GM04503 (cell line): ENCODE measurements at places on chromosomes 2 and 18.

DNA sequence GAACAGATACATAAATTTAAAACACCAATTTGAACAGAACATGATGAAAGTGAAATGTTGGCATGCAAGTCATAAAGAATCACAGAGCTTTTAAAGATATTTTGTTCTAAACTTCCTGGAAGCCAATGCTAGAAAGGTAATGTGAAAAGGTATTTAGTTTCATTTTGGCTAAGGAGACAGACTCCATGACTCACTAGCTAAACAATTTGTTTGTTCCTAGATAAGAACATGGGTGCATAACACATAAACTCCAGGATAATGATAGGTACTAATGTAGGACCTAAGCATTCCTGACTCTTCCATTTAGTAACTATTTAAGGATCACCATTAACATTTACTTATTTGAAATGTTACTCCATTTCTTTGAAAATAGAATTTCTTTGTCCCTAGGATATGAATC is 292.5 kb upstream of the CNTNAP5 start:
- no peak for DNase-seq

DNA sequence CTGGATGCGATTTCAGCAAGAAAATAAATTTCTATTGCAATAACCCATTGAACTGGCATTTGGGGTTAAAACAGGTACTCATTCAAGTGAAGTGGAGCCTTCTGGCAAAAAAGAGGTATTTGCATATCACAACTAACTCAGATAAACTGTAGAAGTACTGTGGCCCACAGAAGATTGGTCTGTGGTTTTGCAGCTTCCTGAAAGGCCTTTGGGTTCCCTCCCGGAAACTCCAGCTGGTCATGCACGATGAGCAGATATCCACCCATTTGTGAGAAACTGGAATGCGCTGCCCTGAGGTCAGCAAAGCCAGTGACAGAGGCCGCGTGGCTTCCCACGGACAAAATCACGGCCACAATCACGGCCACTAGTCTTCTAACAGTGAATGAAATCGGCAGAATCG is 106.3 kb downstream of the EPHA4 start:
- no peak for DNase-seq

DNA sequence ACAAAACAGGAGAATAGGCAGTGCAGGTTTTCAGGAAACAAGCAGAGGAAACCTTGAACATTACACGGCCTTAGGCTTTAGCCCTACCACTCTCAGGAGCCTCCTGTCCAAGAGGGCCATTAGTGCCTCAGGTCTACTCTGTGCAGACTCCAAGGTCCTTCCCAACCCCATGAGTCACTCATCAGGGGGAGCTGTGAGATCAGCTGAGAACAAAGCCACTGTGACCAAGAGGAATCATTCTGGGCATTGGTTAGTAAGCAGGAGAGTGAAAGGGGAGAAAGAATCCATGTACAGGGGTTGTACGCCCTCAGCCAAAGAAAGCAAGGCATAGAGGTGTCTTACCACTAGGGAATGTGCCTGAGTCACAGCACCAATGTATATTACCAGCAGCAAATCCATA is 680.3 kb downstream of the DPP10 start:
- no peak for DNase-seq

GRCh38 chr2:8857709-8858108 is 20.3 kb upstream of the KIDINS220 start:
- DNase-seq = no peak

- no peak for DNase-seq
Measured at GRCh38 chr2:64408031-64408430, 45.9 kb upstream of the LGALSL start.

GRCh38 chr2:128833664-128834027 is 515.0 kb upstream of the HS6ST1 start:
- no peak for DNase-seq

DNA sequence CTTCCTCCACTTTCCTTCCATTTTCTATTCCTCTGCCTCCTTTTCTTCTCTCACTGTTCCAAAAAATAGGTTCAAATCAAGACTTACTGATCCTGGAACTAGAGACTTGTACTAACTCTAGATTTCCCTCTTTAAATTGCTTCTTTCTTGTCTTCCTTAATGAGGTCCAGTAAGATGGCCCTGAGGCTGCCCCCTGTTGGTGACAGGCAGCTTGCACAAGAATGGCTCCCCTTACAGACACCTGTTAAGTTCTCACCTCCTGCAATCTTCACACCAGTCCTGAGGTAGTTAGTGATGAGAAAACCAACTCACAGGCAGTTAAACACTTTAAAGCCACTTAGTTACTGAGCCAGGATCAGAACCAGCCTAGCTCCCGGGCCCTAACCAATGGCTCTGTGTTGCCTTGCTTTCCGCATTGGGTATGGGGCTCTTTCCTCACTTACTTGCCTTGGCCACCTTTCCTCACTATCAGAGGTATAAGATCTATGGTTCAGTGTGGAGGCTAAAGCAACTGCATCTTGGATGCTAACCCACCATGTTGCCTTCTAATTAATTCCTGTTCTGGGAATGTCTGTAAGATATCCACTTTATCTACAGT is 130.6 kb downstream of the AKAIN1 start:
- no peak for DNase-seq

DNA sequence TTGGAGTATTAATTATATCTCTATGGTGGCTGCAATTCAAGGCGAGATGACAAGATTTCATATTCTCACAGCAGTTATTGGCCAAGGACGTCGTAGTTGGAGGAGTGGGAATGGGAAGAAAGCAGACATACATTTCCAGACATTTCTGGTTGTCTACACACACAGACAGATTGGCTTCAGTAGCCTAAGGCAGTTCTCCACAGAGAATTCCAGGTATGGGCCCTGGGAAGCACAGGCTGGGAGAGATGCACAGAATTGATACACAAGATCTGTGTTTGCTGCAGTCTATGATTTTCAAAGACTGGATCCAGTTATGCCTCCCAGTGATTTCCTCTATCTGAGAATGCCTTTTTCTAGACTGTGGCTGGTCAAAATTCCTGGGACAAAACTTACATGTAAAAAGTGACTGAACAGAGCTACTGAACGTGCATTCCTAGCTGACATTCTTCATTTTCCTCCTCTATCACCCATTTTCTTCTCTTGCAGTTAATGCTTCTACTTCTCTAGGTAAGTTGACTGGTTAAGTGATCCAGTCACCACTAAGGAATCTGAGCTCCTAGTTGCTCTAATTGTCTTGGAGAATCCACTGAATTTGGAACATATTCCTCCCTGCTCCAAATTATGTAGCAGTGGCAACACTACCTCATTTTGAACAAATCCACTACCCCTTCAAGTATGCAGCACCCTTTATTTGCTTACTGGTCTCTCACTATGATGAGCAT is 386.7 kb upstream of the CDH7 start:
- DNase-seq = no peak

DNA sequence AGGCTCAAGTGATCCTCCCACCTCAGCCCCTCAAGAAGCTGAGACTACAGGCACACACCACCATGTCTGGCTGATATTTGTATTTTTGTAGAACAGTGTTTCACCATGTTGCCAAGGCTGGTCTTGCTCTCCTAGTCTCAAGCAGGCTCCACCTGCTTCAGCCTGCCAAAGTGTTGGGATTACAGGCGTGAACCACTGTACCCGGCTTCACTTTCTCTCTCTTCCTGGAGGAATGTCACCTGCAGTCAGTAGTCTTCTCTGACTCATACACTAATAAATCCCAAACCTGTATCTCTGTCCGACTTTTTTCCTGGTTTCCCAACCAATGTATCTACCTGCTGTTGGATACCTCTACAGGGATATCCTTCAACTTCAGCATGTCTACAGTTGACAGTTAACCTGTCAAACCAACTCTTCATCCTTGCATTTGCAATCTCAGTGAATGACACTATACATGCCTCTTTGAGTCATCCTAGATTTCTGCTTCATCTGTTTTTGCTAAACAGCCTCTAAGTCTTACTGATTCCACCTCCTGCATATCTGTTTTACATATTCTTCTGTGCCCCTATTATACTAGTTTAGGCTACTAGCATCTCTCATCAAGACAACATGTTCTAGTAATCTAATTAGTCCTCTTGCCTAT is 54.5 kb downstream of the RBBP8 start:
- DNase-seq = no peak

DNA sequence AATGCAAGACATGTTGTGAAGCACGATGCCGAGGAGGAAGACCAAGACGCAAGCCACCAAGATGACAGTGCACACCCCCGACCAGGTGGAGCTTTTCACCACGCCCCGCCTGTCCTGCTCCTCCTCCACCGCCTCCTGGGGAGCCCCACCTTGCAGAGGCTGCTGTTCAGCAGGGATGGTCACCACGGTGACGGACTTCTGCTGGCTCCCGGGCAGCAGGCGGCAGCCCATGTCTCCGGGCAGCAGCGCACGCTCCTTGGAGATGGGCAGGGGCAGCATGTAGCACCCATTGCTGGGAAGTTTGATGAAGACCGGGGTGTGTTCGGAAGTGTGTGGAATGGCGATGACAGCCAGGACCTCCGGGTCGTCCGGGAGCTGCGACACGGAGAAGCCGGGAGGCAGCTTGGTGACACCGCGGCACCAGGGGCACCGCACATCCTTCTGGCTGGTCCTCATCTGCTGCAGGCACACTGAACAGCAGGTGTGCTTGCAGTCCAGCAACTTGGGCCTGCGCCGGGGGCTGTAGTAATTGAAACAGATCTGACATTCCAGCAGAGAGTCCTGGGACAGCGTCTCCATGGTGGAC is 76.8 kb downstream of the RNF152 start:
- no peak for DNase-seq

DNA sequence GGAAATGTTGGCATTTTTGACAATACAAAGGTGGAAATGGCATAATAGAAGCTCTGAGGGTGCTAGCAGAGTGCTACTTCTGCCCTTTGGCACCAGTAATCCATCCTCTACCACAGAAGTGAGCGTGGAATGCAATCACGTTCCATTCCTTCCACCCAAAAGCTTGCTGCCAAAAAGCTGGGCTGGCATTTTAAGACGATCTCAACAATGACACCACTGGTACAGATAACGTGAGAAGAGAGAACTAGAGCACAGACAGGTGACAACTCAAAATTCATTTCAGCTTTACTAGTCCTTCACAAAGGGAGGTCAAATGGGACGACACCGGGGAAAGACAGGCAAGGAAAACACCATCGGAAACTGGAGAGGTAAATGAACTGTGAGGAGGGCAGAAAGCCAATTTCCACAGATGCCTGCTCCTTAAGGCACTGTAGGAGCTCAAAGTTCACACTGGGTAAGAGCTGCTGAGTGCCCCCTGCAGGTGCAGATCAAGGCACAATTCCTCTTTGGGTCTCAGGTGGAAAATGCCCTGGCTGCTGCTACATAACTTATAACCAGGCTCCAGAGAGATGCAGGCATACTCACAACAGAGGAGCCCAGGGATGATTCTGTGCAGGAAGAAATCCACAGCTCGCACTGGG is 50.7 kb upstream of the RNU4ATAC start:
- no peak for DNase-seq

DNA sequence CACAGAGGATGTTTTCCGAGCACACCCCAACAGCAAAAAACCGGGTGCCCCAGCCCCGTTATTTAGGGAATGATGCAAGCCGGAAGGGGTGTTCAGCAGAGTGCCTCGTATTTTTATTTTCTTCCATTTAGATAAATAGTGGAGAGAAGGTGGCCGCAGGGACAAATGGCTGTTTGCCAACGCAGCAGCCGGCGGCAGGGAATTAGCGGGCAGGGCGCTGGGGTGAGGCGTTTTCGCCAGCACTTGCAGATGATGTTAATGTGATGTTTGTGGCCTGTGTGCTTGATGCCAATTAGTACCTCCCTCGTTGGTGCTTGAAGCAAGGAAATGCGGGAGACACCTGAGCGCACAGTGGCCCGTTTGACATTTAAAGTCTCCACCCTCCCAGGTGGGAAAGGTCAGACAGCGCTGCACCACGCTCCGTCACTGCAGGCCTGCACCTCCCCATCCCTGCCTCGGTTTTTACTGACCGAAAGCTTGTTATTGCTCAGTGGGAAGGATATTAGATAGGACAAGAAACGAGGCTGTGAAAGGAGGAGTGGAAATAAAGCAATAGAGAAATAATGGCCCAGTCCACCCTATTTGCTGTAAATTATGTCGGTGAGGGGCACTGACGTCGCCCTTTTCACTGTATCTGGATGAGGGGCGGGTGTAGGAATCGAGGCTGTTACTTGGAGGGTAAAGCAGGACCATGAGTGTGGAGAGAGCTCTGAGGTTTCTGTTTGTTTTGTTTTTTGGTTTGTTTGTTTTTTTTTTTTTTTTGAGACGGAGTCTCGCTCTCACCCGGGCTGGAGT is 39.1 kb downstream of the NFATC1 start:
- DNase-seq = no peak

GRCh38 chr2:3073041-3073595 is 304.5 kb downstream of the EIPR1 start:
- no peak for DNase-seq
